Upper lobe of left lung (tissue), 6 donors: ENCODE measurements at places on chromosomes 5 and 9. TPM values are rescaled to one million over a fixed set of nuclear protein-coding genes. Genes with fewer than 3 reads are reported as not detected.

DNA sequence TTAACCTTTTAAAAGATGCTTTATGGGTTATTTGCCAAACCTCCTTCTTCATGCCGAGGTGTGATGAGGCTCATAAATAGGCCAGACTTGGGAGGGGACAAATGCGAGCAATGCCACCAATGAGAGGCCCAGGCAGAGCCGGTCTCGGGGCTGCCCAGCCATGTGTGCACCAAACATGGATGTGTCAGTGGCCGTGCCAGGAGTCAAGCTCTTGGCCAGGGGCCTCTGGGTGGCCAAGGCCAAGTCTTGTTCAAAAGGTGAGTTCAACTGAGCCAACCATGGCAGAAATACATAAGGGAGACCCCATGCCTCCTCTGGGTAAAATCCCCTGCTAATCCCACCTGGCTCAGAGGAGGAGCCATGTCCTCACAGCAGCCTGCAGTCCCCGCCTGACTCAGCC is 10.9 kb upstream of the LCN15 start:
- H3K4me1 ChIP-seq = no peaks in the 10 kb centered on the region
- H3K36me3 ChIP-seq = no peaks in the 10 kb centered on the region
- H3K27ac ChIP-seq = no peak overlapping the region
- H3K27me3 ChIP-seq = no peaks in the 10 kb centered on the region
- H3K4me3 ChIP-seq = no peak overlapping the region
- peak; percentile 36 for DNase-seq

DNA sequence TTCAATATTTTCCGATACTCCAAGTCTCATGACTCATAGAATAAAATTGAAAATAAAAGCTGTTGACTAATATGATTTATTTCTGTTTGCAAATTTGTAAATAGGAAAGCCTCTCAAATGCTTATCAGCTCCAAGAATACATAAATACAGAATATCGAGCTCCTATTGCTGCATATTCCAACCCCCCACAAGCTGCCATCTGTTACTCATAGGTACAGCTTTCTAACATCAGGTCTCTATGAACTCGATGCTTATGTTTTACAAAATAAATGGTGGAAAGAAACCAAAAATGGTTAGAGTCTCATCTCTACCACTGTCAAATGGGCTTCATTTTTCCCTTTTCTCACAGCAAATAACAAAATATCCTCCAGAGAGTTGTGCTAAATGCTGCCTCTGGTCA is 631.6 kb upstream of the CDH18 start:
- H3K27ac ChIP-seq = no peak overlapping the region
- H3K4me3 ChIP-seq = no peak overlapping the region
- DNase-seq = no peak
- no peaks in the 10 kb centered on the region for H3K27me3 ChIP-seq
- H3K4me1 ChIP-seq = no peaks in the 10 kb centered on the region

GRCh38 chr5:123035918-123036390 is 571 bp downstream of the PPIC start:
- peak; percentile 69 for DNase-seq
- no peaks in the 10 kb centered on the region for H3K36me3 ChIP-seq
- H3K27ac ChIP-seq = peak overlapping the region; percentile 84
- H3K4me3 ChIP-seq = peak overlapping the region; percentile 79
- H3K4me1 ChIP-seq = no peaks in the 10 kb centered on the region

GRCh38 chr9:3980771-3981170 is 319.1 kb downstream of the GLIS3 start:
- H3K27ac ChIP-seq = no peak overlapping the region
- H3K36me3 ChIP-seq = no peaks in the 10 kb centered on the region
- no peaks in the 10 kb centered on the region for H3K4me1 ChIP-seq

GRCh38 chr5:90353254-90353653 is 56.3 kb downstream of the CETN3 start:
- H3K36me3 ChIP-seq = no peaks in the 10 kb centered on the region
- H3K4me1 ChIP-seq = no peaks in the 10 kb centered on the region
- no peak overlapping the region for H3K4me3 ChIP-seq
- no peak overlapping the region for H3K27ac ChIP-seq

Gene ARL14EPL
- total RNA-seq = not detected

Gene PCDHA11
- total RNA-seq = 2.8 TPM
